ENCODE measurements at places on chromosomes 11 and 22. TPM values are rescaled to one million over a fixed set of nuclear protein-coding genes. Genes with fewer than 3 reads are reported as not detected.

Gene OR8D1
- not detected for total RNA-seq

Gene VPS51
- 147 TPM for total RNA-seq

Gene SCO2
- total RNA-seq: not detected

Gene MRGPRX4
- not detected for total RNA-seq

Gene MED15
- 40.6 TPM for total RNA-seq

Gene NAALAD2
- total RNA-seq: 6.0 TPM

Gene PHLDA2
- 2.6 TPM for total RNA-seq

Gene AQP11
- total RNA-seq: 1.7 TPM

Data from right atrium auricular region (tissue), 2 donors.